ENCODE measurements at places on chromosomes 7 and 10.

DNA sequence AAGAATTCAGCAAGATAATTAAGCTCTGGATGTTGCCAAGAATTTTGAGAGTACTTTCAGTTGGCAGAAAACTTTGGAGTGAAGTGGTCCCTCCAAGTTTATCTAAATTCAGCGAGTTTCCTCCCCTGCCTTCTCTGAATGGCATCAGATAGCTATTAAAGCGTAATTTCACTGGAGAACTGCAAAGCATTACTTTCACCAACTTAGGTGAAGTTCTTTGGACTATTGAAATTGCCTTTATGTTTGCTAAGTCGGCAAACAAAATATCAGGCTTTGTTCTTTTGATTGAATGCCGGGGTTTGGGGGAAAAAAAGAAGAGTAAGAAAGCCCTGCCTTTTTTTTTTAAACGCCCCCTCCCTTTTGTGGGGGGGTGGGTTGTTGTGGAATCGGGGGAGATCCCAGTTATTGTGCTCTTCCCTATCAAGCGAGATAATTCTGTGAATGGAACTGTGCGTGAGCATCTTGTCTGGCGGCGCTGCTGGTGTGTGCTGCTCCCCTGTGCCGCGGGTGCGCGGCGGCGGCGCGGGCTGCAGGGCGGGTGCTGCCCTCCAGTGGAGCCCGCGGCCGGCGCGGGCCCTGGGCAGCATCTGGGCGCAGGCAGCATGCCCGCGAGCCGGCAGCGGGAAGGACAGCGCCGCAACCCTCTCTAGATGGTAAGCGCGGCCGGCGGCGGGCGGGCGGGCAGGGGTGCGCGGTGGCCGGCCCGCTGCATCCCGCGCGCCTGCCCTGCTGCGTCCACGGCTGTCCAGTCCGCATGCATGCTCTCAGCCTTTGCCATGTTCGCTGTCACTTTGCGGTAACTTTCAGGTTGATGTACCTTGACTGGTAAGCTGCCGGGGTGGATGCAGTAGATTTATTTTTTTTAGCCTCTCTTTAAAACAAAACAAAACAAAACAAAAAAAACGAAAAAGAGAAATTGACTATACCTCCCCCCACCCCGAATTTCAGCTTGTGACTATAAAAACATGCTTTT is 176.5 kb downstream of the TCF7L2 start:
- DNase-seq = peak; percentile 8

- no peak for DNase-seq
These were observed 269.7 kb upstream of the TPK1 start for GRCh38 chr7:145105561-145105960.

GRCh38 chr7:17150018-17150417 is 148.4 kb upstream of the AHR start:
- no peak for DNase-seq

DNA sequence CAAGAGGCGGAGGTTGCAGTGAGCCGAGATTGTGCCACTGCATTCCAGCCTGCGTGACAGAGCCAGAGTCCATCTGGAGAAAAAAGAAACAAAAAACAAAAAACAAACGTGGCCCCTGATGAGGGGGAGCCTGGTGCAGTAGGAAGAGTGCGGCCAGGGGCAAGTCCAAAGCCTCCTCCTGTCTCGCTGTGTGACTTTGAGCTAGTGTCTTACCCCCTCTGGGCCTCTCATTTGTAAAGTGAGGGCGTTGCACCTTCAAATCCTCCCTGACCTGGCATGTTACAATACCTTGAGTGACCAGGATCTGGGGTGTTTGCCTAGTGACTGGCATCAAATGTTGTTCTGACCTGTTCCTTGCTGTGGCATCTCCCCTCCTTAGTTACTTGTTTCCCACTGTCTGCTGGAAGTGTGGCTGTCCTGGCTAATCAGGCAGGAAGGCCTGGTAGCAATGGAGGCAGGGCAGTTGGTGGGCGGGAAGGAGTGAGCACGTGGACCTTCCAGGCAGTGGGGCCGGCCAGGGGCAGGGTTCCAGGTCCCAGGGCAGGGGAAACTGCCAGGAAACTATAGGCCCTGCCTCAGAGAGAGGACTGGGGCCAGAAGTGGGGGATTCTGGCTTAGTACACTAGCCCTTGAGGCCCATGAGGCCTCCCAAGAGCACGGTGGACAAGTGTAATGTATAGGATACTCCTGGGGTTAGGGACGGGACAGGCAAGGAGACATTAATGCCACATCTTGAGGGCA is 24.5 kb upstream of the GOLGA7B start:
- DNase-seq = no peak

GRCh38 chr7:121745856-121746255 is 127.1 kb upstream of the PTPRZ1 start:
- no peak for DNase-seq

GRCh38 chr10:28730031-28730778 is 52.9 kb downstream of the BAMBI start:
- DNase-seq = no peak

GRCh38 chr10:18100669-18101068 is 39.6 kb upstream of the CACNB2 start:
- DNase-seq = no peak

DNA sequence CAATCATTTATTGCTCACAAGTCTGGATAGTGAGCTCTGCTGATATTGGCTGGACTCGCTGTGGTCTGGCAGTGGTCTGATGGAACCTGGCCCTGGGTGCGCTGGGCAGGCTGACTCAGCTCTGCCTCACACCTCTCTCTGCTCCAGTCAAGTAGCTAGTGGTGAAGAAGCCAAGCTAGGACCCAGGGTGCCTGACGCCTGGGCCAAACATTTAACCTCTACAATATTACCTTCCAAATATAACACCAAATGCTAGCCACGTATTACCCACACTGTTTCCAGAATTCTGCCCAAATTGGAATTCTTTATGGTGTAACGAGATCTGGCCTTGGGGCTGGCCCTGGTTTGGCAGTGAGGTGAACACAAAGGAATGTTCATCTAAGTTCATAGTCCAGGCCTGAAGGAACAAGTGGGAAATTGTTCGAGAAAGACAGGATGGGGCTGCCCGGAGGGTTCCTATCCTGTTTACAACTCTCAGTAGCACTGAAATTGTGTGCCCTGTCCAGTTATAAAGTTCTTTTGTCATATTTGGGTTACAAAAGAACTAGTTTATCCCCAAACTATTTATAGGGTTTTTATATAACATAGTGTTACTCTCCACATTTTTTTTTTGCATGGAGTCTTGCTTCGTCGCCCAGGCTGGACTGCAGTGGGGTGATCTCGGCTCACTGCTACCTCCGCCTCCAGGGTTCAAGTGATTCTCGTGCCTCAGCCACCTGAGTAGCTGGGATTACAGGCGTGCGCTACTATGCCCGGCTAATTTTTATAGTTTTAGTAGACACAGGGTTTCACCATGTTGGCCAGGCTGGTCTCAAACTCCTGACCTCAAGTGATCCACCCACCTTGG is 16.3 kb downstream of the OR2AE1 start:
- DNase-seq = no peak

DNA sequence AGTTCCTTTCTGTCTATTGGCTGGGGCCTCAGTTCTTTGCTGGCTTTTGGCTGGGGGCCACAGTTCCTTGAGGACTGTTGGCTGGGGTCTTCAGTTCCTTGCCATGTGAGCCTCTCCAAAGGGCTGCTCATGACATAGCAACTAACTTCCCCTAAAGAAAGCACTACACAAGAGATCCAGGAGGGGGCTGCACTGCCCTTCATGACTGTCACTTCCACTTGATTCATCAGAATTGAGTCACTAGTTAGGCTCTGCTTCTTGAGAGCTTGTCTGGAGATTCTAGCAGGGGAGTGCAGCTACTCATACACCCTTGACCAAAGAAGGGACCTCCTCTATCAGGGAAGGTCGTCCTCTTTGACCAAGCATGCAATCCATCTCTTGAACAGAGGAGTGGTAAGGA is 38.0 kb upstream of the MKX start:
- peak; percentile 10 for DNase-seq

- DNase-seq = no peak
These were observed 85.6 kb upstream of the AGR3 start for GRCh38 chr7:16967300-16967811.

- DNase-seq = peak; percentile 63
These were observed 51.4 kb upstream of the PFKFB3 start for GRCh38 chr10:6151087-6151977.

GRCh38 chr10:115606086-115606485 is 512.9 kb downstream of the ATRNL1 start:
- no peak for DNase-seq

- no peak for DNase-seq
These were observed 84.6 kb downstream of the KAT6B start for GRCh38 chr10:74910976-74911350.

GRCh38 chr10:99870123-99870730 is 87.8 kb downstream of the ABCC2 start:
- peak; percentile 44 for DNase-seq

GRCh38 chr7:95546647-95547046 is 49.7 kb downstream of the PDK4 start:
- DNase-seq = no peak

GRCh38 chr10:32923849-32924248 is 34.2 kb downstream of the ITGB1 start:
- no peak for DNase-seq

DNA sequence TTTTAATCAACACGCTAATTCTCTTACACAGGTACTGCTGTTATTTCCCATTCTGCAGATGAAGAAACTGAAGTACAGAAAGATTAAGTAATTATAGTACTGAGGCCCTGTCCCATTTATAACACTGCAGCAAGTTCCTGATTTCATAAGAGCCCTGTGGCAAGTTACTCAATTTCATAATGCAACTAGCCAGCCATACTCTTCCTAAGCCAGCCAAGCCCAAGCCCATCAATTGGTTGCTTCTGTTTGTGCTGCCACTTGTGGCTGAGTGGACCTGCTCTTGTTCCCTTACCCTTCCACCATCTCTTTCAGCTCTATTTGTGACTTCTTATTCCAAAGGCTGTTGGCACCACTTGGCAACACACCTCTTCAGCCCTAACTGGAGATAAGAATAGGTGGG is 19.7 kb upstream of the PRPF18 start:
- no peak for DNase-seq

DNA sequence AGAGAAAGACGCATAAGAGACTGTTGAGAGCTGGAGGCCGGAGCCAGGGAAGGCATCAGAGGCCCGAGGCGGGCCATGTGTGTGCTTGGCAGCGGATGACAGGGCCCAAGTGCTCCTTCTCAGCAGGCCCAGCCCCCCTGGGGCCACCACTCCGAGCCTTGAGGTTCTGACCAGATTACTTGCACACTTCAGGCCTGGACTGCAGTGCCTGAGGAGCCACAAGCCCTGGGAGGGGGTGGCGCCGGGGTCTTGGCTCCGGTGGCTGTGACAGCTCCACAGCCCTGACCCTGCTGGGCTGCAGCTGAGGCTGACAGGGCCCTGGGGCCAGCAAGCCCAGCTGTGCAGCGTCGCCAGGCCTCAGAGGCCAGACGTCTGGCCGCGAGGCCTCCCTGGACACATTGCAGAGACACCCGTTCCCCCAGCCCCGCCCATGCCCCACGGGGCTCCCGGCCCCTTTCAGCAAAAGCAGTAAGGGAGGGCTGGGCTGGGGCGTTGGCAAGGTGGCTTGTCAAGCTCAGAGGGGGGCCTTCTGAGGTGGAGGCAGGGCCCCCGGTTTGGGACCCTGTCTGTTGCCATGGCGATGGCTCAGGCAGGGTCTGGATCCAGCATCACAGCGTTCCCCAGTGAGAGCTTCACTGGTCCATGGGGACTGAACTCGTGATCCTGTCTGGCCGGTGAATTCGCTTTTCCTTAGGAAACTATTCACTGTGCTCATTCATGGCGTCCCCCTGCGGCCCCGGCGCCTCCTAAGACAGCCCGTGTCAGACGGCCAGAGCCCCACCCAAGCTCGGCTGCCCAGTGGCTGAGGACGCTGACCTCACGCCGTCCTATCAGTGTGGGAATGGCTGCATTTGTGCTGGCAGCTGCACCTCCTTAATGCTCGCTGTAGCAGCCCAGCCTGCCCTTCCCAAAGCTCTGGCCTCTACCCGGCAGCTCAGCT is 5.7 kb downstream of the ELN start:
- no peak for DNase-seq

DNA sequence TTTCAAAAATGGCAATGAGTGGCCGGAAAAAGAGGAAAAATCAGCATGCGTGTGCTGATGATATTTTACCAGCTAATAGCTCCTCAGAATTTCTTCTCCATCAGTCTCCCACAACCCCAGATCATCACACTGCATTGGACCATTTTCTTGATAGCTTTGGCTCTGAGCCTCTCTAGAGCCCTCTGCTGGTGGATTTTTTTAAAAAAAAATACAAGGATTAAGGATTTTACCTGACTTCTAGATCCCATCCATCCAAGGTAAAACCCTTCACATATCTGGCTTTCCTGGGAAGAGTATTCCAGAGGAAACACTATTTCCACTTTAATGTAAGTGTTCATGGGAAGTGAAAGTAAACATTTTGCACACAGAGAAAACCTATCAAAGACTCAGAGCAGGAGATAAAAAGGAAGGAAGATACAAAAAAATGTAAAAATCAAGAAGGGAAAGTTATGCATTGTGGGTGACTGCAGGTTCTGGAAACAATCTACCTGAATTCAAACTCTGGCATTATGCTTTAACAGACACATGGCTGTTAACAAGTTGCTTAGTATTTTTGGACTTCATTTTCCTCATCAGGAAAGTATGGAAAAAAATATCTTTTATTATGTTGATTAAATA is 380.9 kb downstream of the LRRTM3 start:
- no peak for DNase-seq

DNA sequence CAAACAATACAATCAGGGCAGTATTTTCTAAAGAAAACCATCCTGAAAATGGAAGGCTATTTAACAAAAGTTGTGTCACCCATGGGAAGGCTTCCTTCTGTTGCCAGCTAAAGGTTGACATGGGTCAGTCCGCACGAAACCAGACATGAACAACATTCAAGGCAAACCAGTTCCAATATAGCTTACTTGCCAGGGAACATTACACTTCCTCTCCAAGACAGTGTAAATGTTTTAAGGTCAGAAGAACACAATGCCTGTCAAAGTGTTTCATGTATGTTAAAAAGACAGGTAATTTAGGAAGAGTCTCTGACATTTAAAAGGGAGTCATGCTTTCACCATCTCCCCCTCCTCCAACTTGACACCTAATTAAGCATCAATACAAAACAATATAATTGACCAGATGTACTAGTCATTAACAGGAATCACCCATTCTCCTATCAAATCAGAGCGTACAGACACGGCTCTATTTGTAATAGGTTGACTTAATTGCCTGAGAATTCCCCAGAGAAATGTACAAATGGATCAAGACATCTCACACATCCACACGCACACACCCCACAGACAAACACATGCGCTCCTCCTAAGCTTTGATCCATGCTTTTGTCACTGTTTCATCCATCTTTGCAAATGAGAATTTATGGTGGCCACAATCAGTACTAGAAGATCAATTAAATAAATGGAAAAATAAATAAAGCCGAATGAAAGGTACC is 69.5 kb downstream of the CACNA2D1 start:
- no peak for DNase-seq

All from CD4-positive, alpha-beta T cell treated with Interleukin-15 for 4 hours (primary cell).